ENCODE measurements at places on chromosomes 6 and 20. TPM values are rescaled to one million over a fixed set of nuclear protein-coding genes. Genes with fewer than 3 reads are reported as not detected.

DNA sequence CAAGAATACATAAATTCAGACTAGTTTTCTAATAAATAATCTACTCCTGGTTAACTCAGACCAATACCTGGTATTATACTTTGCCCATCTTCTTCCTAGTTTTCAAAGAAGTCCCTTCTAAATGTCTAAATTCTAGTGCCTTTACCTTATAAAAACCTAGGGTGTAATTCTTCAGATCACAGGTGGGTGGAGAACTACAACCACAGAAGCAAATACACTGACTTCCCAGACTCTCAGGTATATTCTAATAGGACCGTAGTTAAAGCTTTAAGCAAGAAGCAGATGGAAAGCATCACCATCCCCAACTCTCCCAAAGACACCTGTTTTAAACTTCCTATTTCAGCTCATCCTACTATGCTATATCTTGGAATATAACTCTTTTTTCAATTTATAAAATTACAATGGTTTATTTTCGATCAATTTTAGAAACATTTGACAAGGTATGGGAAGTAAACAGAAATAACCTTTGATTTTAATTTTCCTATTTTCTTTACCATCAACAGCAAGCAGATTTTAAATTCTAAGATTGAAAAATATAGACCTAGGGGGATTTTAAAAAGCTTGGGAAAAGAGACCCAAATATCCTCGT lies 15.8 kb downstream of the MAN1A1 start:
- DNase-seq: no peak

SAMD10 gene
- total RNA-seq: 2.9 TPM

TFAP2D gene
- not detected for total RNA-seq

LMBRD1 gene
- 95.8 TPM for total RNA-seq

All from sciatic nerve (tissue), 2 donors.